ENCODE measurements at places on chromosomes 11 and 22.

DNA sequence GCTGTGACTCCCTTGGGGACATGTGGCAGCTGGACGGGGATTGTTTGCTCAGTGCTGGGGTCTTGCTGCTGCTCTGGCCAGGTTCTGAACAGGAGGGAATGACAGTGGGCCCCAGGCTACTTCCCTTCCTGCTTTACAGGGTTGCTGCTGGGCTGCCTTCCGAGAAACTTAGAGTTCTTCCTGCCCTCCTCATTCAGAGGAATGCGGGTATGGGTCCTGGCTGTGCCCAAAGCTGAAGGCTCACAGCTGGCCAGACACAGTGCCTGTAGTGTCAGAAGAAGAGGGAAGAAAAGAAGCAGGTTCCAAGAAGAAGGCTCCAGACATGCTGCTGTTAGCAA, 108.3 kb upstream of the PARVA start:
- DNase-seq = no peak

DNA sequence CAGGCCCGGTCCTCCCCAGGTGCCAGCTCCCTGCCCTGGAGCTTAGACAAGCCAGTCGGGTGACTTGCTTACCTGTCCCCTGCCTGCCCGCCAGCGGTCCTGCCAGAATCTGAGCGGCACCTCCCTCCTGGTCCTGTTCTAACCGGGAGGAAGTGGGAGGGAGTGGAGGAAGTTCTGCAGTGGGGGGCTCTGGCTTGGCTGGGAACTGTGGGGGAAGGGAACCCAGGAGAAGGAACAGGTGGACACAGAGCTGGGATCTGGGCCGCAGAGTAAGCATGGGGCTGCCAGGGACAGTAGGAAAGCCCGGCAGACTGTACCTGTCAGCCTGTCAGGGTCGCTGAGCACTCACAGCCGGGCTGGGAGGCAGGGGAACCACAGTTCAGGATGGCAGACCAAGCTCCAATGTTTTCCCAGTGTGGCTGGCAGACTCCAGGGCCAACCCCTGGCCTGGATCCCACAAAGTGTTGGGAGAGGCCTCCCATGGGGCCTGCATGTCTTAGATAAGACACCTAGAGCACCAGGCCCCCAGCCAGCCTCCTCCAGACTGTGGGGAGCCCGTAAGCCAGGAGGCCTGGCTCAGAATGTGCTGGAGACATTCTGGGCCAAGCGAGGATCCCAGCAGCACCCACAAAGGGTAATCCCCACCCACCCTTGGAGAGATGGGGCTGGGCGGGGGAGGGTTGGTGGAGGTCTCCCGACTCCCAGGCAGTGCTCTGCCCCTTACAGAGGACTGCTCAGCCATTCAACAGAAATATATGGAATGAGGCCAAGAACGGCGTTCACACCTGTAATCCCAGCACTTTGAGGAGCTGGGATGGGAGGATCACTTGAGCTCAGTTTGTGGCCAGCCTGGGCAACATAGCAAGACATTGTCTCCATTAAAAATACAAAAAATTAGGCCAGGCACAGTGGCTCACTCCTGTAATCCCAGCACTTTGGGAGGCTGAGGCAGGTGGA, 2.3 kb downstream of the CYB5R3 start:
- no peak for DNase-seq

DNA sequence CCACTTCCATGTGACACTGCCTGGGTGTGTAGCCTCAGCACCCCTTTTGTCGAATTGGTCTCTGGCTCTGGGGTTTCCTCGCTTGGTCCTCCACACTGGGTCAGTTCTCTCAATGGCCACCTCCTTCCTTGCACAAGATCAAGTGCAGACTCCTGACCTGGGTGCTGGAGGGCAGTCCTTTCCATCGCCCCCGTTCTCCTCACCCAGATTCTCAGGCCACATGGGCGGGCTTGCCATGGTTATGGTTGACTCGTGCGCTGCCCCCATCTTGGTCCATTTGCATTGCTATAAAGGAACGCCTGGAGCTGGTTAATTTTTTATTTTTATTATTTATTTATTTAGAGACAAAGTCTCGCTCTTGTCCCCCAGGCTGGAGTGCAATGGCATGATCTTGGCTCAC, 5.5 kb upstream of the PARVB start:
- DNase-seq = no peak

GRCh38 chr11:110716361-110716760, 4.1 kb upstream of the ARHGAP20 start:
- no peak for DNase-seq

DNA sequence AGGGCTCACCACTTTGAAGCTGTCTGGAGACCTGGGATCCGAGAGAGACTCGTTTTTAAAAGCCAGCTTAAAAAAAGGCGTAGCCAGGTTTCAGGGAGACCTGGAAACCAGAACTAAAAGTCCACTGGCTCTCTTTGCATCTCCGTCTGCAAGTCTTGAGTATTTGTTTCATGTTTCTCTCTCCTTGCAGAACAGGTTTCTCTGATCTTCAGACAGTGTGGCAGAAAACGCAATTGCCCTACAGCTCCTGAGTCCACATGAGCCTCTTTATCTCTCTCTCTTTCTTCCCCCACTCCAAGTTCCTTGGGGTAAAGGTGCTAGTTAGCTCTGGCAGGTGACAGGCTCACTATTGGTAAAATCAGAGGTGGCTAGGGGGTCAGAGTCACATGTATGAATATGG, 67.0 kb upstream of the AMPD3 start:
- no peak for DNase-seq

DNA sequence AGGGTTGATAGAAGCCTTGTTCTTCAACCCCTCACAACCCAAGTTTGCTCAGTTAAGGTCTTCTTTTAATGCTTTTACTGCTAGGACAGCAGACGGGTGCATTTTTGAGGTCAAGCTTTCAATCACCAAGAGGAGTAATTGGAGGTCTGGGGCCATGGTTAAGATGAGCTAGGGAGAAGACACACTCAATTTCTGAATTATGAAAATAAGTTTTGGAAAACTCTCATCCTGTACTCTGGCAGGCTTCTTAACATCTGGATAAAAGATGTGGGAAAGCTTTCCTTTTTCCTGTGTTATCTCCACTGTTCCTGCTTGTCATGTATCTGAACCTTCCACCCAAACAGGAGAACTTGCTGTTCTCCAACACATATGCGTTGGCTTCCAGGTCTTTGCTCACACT, 9.7 kb downstream of the ABTB2 start:
- DNase-seq = no peak

DNA sequence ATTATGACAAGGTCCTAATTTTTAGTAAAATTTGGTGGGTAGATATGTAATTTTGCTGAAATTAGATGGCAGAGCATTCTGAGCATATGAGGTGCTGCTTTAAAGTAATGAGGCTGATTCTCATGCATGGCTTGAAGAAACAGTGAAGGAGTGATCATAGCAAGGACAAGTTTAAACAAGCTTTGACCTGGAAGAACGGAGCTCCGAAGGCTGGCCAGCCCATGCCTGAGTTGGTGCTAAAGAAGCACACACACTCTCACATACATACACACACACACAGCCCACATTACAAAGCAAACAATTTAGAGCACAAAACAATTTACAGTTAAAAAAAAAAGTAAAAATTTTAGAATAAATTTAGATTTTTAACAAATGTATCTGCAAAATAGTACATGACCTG, 150.7 kb downstream of the DCDC1 start:
- no peak for DNase-seq

DNA sequence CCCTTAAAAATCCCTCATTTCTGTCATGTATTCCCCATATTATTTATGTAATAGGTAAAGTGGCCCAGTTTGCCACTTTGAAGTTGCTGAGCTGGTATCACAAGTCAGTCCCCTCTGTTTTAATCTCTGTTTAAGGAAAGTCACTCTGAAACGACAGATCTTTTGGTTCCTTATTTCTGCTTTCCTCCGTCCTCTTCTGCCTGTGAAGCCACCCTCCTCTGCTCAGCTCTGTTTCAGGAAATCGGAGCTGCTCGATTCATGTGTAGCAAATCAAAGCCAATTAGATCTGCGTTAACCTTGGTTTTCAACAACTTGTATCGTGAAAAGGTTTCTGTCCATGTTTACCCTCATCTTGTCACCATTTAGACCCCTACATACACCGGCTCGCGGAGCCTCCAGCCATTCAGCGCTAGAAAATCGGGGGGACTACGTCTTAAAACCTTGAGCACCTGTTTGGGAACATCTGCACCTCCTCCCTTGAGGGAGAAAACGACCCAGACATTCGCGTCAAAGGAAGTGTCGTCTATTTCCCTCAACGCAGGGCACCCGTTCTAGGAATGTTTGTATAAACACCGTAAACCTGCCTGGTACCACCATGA, 576 bp upstream of the SC5D start:
- peak; percentile 31 for DNase-seq

GRCh38 chr11:78654071-78654470, 79.4 kb upstream of the NARS2 start:
- no peak for DNase-seq

DNA sequence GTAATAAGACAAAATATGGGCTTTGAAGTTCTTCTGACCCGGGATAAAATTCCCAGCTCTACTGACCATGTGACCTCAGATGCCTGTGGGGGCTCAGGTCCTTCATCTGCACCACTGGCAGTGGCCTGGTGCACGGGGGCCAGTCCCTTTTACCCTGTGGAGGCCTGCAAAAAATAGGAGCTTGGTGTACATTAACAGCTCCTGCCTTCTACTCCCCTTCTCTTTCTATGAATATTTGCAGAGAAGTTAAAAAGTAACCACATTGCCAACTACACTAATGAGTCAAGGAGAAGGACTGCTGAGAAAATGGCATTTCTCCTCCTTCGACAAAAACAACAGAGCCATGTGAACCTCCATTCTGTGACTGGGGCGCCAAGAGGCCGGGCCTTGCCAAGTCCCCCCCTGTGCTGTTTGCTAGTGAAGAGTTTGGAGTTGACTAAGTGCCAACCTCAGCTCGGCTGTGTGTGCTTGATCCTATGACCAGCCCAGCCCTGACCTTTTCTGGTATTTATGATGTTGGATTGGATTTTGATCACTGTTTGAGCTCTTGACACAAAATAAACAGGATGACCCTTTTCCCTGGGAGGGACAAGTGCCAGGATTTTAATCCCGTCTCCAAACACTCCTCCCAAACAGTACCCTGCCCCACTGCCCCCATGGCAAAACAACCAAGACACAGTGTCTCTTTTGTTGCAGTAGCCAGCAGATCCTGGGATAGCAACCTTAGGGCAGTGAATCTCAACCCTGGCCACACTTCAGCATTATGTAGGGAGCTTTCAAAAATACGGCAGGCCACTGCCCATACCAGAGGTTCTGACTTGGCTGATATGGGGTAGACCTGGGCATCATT, 380.1 kb downstream of the LARGE1 start:
- no peak for DNase-seq

DNA sequence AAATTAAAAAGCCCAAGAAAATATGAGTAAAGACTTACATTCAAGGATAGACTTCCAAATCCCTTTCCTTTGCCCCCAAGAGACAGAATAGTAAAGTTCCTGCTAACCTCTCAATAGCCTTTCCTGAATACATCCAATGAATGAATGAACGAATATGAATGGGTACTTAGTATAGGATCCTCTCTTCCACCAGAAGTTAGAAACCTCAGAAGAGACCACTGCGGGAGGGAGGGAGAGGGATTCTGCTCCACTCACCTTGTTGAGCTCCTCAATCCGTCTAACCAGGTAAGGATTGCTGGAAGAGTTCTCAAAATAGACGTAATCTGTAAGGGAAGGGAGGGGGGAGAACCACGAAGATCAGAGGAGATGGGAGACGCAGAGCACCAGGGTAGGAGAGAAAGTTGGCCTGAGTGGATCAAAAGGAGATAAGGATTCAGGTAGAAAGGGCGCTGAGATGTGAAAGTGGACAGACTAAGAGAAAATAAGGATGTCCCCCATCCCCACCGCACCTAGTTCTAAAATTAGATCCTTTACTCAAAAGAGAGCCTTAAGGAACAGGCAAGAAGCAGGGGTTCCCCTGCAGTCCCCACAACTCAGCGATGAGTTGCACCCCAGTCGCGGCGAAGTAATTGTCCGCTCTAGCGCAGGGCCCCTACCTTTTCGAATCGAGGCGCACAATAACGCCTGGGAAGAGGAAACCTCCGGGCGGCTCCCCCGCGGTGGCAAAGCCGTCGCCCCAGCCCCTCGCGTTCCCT, 1.1 kb downstream of the MTA2 start:
- no peak for DNase-seq

DNA sequence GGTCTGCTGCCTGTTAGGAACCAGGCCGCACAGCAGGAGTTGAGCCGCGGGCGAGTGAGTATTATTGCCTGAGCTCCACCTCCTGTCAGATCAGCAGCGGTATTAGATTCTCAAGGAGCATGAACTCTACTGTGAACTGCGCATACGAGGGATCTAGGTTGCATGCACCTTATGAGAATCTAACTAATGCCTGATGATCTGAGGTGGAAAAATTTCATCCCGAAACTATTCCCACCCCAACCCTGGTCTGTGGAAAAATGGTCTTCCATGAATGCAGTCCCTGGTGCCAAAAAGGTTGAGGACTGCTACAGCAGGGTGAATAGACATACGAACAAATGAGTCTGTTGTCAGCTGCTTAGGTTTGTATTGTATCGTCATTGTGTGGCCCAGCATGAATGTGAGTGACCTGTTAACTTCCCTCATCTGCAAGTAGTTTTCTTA, 29.8 kb downstream of the RNF141 start:
- DNase-seq = no peak

DNA sequence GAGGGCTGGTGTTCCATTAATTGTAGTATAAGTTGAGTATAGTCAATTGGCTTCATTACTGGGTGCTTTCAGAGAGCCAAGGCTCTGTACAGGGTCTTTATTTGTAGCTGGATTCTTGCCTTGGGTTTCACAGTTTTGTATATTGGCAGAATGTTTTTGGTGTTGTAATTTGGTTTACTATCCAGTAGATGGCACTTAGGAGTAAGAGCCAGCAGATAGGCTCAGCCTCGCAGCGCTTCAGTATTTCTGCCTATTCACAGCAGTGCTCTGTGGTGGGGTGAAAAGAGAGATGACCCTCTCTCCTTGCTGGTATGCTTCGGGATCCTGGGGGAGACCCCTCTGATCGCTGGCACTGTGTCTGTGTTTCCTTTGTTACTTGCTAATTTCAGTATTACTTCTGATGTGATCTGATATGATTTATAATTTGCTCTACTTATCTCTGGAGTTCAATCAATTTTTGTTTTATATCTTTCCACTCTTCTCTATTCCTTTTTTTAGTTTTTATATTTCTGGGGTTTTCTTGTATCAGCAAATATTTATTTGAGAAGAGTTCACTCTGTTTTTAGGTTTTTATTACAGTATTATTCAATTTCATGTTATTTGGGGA, 52.2 kb downstream of the ANO5 start:
- DNase-seq = peak; percentile 2

Measured in CD4-positive, alpha-beta T cell treated with Interleukin-2 at 100 ng/mL for 4 hours (primary cell).